ENCODE measurements at places on chromosomes 5 and 9.

- no peak for DNase-seq
Observed at GRCh38 chr5:83628360-83628759, 92.3 kb downstream of the HAPLN1 start.

DNA sequence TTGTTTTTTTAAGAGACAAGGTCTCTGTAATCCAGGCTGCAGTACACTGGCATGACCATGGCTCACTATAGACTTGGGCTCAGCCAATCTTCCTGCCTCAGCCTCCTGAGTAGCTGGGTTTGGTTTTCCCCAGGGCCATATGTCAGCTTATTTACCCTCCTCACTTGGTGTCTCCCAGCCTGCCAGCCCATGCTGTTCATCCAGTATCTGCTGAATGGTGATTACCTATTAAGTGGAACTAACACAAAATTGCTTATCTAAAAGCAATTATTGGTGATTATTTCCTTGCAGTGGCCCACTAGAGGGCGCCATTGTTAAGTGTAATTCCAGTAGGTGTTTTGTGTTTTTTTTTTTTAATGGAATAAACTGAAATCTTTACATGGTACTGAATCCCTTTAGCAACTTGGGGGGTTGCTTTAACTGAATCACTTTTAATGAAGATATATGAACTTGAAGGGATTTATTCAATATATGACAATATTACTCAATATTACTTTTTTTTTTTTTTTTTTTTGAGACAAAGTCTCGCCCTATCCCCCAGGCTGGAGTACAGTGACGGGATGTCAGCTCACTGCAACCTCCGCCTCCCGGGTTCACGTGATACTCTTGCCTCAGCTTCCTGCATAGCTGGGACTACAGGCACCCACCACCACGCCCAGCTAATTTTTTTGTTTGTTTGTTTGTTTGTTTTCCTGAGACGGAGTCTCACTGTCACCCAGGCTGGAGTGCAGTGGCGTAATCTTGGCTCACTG is 13.8 kb downstream of the EXOSC2 start:
- peak; percentile 63 for DNase-seq

DNA sequence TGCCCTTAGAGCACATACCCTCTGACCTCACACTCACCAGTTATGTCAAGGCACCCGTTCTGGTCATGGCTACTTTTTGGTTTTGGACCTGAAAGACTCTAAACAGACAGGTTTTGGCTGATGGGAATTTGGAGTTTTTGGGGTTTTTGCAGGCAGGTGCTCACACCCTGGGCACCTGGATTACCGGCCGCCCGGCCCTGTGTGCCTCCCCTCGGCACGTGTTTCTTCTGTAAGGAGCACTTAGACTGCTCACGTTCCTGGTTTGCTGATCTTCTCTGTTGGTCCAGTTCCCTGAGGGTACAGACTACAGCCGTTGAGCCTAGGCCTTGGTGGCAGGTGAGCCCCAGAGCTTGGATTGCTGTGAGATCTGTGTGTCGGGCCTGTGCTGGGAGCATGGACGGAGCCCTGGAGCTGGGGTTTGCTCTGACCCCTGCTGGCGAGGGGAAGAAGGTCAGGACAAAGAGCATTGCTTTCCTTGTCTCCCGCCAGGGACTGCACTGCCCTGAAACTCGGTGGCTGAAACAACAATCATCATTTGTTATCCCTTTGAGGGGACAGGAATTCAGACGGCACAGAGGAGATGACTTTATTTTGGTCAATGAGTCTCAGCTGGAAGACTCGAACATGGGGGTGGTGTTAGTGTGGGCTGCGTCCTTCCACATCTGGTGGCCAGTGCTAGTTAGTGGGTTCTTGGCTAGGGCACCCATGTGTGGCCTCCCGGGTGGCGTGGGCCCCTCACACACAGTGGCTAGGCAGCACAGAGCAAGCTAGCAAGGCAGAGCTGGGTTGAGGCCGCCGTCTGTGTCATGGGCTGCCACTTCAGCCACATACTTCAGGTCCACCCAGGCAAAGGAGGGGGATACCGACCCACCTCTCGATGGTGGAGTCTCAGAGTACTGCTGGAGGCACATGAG is 76.4 kb downstream of the EHMT1 start:
- no peak for DNase-seq

- no peak for DNase-seq
Observed at GRCh38 chr5:173323106-173323798, 5.0 kb downstream of the STC2 start.

DNA sequence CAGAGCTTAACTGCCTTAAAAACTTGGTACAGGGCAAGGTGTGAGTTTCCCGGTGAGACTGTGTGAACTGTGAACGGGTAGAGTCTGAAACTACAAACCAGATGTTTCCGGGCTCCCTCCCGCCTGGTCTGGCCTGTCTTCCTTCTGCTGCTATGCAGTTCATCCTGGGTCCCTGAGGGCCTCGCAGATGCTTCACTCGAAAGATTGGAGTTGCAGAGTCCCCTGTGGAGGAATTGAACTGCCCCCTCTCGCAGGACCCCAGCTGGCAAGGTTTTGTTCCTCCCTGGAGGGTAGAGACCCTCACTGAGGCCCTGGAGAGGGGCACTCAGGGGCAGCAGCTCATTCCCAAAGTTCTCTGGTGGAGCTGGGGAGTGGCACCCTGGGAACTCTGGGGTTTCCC is 533 bp downstream of the DCANP1 start:
- no peak for DNase-seq

- no peak for DNase-seq
Observed at GRCh38 chr9:91935066-91935749, 14.8 kb downstream of the ROR2 start.

- peak; percentile 11 for DNase-seq
Observed at GRCh38 chr5:147857302-147858129, 21.0 kb upstream of the SCGB3A2 start.

GRCh38 chr5:173472164-173472563 is 143.9 kb upstream of the STC2 start:
- no peak for DNase-seq

DNA sequence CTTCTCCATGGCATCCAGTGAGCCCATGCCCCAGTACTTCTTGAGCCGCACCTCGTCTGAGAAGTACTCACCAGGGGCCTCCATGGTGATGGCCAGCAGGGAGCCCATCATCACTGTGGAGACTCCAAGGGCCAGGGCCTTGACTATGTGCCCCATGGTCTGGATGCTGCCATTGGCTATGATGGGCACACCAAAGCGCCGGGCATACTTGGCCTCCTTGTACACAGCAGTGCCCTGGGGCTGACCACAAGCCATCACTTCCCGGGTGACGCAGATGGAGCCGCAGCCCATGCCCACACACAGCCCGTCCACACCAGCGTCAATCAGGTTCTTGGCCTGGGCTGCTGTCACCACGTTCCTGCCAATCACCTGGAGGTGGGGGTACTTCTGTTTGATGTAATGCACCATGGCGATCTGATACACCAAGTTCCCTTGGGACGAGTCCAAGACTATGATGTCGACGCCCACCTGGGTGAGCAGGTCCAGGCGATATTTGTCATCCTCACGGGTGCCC is 7.0 kb upstream of the DCAF12 start:
- DNase-seq: no peak

- no peak for DNase-seq
Observed at GRCh38 chr5:139660923-139661814, 13.0 kb downstream of the CXXC5 start.

DNA sequence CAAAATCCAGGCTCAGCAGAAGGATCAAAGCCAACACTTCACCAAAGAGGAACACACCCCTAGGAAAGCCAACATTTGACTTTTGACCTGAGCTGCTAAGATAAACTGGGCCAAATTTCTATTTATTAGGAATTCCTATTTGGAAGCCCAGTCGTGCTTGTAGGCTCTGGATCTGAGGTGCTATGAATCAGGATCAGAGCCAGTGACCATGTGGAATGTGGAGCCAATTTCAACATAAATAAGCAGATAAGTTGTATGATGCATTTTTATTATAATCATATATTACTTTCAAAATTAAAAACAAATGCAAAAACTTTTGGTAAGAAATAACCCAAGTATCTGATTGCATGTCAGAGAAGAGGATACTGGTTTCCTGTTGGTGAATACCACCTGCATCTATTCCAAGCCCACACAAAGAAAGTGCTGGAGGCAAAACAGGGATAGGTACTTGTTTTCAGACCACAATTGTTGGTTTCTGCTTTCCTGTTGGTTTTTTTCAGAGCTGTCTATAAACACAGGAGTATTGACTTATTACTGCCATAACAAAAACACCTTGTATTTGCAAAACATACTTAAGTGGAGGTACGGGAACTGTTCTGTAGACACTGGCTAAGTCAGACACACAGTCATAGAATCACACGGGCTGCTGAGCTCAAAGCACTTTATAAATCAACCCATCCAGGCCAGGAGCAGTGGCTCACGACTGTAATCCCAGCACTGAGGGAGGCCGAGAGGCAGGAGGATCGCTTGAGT is 52.8 kb downstream of the ARL15 start:
- DNase-seq: no peak

DNA sequence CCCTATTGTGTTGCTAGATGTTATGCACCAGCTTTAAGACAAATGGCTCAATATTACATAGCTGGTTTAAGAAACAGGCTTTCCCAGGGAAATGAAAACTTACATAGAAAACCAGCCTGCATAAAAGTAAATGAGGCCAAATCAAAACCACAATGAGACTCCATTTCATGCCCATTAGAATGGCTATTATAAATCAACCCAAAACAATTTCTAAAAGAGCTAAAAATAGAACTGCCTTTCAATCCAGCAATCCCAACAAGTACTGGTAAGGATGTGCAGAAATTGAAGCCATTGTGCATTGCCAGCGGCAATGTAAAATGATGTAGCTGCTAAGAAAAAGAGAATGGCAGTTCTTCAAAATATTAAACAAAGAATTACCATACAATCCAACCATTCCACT is 1170.0 kb upstream of the CDH9 start:
- no peak for DNase-seq

DNA sequence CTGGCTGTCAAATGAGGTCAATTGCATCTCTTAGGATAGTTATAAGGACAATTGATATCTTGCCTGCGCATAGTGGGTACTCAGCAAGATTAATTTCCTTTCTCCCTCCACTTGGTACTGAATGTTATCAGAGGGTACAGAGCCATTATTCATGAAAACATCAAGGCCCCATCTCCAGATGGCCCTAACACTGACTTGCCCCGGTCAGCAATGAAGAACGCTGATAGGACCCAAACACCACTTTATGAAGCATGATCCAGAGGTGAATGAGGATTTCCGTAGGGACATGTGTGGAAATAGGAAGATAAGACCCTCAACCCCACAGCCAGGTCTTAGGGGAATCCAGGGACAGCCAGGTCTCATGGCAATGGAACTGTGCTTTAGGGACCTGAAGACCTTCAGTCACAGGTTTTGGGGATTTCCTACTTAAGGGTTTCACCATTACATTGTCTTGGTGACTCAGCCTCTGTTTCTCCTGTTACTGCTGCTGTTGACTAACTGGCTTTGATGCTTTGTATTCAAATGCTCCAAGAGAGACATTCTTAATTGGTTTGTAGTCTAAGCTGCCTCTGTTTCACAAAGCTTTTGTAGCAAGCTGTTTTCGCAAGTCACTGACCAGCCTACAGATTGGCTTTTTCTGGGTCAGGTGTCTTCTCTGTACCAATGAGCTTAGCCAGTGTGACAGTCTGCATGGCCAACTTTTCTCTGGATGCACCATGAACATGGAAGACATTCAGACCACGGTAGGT is 35.3 kb upstream of the IQGAP2 start:
- DNase-seq: no peak

- no peak for DNase-seq
Observed at GRCh38 chr5:110106750-110107149, 417.0 kb downstream of the MAN2A1 start.

GRCh38 chr5:151344088-151344487 is 3.3 kb downstream of the SLC36A2 start:
- no peak for DNase-seq

GRCh38 chr5:58773744-58774441 is 191.0 kb downstream of the RAB3C start:
- DNase-seq: no peak

GRCh38 chr9:127500399-127500798 is 49.1 kb downstream of the LRSAM1 start:
- DNase-seq: no peak

- no peak for DNase-seq
Observed at GRCh38 chr5:108801776-108802175, 54.1 kb downstream of the FER start.

DNA sequence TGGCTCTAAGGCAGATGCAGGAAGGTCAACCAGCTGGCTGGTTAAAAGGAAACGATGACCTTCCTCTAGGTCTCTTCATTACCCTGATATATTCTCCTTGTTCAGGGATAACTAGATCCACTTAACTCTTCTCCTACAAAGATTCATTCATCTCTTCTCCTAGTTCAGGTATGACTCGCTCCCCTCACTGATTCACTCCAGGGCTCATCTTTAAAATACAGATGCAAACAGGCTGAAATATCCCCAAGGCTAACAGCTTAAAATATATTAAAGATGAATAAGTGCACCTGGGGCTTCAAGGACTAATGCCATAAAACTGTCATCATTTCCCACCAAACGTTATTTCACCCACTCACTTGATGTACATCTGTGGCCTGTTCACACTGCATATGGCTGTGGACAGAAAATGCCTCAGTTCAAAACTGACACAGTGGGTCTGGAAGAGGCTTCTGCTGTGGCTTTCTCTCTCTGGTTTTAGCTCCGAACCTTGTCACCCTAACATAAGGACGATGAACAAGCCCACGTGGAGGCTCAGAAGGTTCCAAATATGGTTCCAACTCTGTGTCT is 366.9 kb downstream of the DEPDC1B start:
- DNase-seq: no peak

DNA sequence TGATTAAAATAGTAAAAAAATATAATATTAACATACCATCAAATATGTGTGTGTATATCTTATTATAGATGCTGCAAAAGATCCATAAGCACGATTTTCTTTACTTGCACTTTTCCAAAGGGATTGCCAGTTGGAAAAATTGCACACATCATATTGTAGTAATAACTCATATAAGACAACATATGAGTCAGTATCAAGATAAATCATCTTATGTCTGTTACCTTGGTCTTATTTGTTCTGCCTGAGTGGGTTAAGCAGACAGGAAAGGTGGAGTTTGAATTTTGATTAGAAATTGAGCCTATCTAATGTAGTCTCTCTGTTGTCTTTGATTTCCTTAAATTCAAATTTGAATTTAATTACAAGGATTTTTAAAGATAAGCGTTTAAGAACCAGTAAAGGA is 24.6 kb downstream of the LYSMD3 start:
- DNase-seq: no peak

- DNase-seq: no peak
Observed at GRCh38 chr5:178371362-178372111, 138.9 kb upstream of the PHYKPL start.

- no peak for DNase-seq
Observed at GRCh38 chr5:176868731-176869130, 30.4 kb downstream of the HK3 start.

DNA sequence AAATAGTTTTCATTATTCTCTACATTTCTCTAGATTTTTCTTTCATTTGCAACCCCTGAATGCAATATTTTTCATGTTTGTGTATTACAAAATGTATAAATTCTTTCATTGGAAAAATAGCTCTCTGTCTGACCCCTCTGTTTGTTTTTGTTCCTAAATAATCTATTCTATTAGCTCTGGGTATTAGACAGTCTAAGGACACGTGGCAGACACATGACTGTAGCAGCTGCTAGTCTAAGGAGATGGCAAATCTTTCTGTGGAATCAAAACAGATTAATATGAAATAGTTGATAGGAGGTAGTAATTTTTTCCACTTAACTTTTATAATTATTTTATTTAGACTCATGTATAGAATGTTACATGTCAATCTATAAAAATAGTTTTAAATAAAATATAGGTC is 21.4 kb upstream of the SPATA9 start:
- no peak for DNase-seq

- DNase-seq: no peak
Observed at GRCh38 chr5:136963504-136963903, 535.6 kb downstream of the SPOCK1 start.

Measured in T-cell (primary cell).